HS-27A (cell line): ENCODE measurements at places on chromosomes 13 and 19.

DNA sequence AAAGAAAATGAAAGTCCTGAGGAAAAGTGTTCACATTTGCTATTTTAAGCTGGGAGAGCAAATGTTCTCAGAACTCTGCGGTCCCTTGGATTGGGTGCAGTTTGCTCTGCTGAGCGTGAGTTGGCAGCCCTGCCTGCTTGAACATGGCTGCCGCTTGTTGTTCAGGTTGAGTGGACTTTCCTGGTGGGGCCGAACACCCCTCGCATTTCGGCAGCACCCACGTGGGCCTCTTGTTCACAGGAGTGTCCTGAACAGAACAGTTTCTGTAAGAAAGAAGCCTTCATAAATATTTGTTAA lies 10.8 kb upstream of the RNF113B start:
- no peak for DNase-seq

GRCh38 chr19:47848823-47849473 lies 10.1 kb upstream of the TPRX2 start:
- DNase-seq = no peak

GRCh38 chr19:17737690-17738153 lies 13.6 kb upstream of the FCHO1 start:
- DNase-seq = no peak

DNA sequence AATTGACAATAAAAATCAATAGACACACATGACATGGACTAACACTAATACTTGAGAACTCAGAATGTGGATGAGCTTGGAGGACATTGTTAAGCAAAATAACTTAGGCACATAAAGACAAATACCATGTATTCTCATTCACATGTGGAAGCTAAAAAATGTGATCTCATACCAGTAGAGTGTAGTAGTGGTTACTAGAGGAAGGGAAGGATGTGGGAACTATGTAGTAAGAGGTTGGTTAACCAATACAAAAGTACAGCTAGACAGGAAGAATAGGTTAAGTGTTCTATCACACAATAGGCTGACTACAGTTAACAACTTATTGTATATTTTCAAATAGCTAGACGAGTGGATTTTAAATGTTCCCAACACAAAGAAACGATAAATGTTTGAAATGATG lies 415.8 kb upstream of the KLF12 start:
- no peak for DNase-seq

- no peak for DNase-seq
Observed at GRCh38 chr13:100112186-100112838, 23.4 kb downstream of the PCCA start.

DNA sequence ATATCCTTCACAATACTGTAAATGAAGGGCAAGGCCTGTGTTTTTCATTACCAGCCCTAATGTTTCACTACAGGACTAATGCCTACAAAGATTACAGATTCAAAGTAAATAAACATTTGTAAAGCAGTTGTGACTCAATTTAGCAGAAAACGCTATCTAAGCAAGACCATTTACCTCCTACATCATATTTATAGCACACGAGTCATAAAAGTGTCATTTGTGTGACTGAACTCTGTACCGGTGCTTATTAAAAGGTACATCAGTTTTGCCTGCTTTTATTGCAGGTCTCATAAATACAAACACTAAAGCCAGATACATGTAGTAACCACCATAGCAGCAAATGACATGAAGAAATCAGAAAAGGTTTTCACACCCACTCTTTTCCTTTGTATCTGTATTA lies 61.5 kb upstream of the SLC15A1 start:
- DNase-seq = no peak

- DNase-seq = no peak
Observed at GRCh38 chr13:94959626-94960025, 247.3 kb upstream of the SOX21 start.

GRCh38 chr13:49071341-49071937 lies 95.7 kb downstream of the FNDC3A start:
- DNase-seq = no peak

DNA sequence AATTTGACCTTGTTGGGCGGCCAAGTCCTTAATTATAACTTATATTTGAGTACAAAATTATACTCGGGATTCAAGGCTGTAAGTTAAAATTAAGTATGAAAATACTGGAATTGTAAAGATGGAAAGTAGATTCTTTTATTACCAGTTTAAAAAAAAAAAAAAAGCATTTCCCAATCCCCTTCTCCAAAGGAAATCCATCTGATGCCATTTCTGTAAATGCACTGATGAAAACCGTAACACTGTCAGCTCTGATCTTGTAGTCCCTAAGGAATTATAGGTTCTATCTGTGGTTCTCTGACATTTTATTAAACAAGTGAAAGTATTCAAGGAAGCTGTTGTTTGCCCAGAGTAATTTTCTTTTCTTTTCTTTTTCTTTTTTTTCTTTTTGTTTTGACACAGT lies 41.6 kb upstream of the HNRNPA1L2 start:
- no peak for DNase-seq

DNA sequence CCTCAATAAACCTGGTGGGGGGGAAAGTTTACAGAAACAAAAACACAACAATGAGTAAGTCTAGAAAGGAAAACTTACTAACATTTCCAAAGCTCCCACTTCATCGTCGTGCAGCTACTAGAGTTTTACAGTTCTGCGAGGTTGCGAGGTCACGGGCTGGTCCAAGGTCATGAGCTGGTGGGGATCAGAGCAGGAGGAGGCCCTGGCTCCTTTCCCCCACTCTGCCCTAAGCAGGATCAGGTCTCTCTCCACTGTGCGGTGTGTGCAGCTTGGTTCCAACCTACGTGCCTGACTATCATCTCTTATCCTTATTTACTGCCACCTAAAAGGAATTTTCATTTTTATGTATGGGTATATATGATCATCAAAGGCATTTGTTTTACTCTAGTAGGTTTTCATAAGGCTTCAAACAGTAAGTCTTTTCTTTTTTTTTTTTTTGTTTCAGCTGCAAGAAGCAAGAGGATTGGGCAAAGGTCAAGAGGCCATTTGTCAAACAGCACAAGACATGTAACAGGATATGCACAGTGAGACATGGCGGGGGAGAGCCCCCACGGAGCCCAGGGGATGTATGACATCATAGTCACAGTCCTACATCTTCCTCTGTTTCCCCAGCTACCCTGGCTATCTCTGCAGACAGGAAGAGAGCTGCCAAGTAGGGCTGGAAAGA lies 76.6 kb upstream of the POMP start:
- no peak for DNase-seq

DNA sequence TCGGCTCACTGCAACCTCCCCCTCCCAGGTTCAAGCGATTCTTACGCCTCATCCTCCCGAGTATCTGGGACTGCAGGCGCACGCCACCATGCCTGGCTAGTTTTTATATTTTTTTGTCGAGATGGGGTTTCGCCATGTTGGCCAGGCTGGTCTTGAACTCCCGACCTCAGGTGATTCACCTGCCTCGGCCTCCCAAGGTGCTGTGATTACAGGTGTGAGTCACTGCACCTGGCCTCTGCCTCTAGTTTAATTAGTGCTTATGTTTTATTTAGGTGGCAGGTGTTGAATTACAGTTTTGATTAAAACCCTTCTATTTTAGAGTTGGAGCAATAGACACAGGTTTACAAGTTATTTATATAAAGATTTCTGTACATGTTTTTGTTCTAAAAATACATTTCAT lies 42.8 kb downstream of the ATP11A start:
- no peak for DNase-seq

DNA sequence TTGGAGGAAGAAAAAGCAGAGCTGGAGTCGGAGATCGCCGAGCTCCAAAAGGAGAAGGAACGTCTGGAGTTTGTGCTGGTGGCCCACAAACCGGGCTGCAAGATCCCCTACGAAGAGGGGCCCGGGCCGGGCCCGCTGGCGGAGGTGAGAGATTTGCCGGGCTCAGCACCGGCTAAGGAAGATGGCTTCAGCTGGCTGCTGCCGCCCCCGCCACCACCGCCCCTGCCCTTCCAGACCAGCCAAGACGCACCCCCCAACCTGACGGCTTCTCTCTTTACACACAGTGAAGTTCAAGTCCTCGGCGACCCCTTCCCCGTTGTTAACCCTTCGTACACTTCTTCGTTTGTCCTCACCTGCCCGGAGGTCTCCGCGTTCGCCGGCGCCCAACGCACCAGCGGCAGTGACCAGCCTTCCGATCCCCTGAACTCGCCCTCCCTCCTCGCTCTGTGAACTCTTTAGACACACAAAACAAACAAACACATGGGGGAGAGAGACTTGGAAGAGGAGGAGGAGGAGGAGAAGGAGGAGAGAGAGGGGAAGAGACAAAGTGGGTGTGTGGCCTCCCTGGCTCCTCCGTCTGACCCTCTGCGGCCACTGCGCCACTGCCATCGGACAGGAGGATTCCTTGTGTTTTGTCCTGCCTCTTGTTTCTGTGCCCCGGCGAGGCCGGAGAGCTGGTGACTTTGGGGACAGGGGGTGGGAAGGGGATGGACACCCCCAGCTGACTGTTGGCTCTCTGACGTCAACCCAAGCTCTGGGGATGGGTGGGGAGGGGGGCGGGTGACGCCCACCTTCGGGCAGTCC lies 5.0 kb downstream of the FOSB start:
- no peak for DNase-seq

DNA sequence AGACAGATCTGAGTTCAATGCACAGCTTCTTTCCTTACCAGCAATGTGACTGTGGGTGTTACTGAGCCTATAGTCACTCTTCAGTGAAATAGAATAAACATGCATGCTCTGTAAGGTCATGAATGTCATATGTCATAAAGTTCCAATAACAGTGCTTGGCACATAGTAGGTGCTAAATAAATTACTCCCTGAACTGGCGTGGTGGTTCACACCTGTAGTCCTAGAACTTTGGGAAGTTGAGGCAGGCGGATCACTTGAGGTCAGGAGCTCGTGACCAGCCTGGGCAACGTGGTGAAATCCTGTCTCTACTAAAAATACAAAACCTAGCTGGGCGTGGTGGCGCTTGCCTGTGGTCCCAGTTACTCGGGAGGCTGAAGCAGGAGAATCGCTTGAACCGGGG lies 13.2 kb downstream of the WBP4 start:
- DNase-seq = no peak

DNA sequence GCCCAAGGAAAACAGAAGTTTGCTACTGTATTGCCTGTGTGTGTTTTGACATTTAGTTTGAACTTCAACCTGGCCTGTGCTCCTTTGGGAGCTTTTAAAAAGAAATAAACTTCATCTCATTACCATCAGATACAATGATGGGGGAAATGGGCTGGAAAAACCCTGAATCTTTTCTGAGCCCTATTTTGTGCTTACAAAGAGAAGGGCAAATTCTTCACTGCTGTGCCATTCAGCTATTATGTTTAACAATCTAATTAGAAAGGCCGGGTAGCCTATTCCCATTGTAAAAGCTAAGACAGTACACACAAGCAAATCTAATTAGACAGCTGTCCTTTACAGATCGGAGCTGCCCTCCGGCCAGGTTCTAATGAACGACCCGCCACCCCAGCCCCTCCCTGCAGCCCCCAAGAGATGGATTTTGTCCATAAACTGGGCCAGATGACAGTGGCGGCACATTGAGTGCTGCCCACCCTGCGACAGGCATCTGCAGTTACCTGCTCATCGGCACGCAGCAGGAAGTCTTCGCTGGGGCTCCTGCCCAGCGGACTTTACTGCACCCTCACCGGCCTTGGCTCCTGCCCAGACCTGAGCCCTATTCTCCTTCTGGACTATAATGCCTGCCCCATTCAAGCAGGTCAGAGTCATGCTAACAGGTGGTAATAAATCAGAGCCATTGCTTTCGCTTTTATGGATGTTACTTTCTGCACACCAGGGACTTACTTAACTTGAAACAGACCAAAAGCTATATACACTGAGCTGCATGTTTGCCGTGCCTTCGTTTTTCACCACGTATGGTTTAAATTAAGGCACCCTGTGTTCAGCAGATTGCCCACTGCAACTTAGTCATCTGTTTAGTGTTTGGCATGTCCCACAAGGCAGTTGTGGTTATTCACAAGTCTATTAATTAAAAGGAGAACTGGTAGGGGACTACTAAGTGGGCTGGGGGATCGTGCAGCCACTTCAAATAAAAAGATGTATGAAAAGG lies 549.6 kb downstream of the FGF9 start:
- no peak for DNase-seq

- DNase-seq = no peak
Observed at GRCh38 chr19:46839752-46840497, 10.7 kb downstream of the AP2S1 start.

DNA sequence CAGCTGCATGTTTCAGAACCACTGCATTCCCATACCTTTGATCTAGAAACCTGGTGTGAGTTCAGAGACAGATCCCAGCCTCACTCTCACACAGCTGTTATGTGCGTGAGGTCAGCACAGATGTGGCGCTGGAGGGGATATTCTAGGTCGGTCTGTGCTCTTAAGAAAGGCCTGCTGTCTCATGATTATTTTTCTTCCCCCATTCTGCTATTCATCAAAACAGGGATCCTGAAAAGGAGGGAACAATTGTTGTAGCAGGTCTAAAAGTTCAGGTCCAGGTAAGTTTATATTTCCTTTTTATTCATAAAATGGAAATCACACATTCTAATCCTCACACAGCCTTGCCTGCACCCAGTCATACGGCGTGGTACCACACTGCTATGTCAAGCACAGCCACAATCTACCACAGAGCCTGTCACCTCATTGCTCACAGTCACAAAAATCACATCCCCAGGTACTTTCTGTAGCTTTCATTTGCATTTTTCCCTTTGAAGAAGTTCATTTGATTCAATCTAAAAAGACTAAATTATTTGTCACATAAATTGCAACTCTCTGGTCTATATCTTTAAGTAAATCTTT lies 867 bp downstream of the ZNF546 start:
- DNase-seq = no peak

- DNase-seq = no peak
Observed at GRCh38 chr13:101398191-101398590, 18.1 kb downstream of the NALCN start.

DNA sequence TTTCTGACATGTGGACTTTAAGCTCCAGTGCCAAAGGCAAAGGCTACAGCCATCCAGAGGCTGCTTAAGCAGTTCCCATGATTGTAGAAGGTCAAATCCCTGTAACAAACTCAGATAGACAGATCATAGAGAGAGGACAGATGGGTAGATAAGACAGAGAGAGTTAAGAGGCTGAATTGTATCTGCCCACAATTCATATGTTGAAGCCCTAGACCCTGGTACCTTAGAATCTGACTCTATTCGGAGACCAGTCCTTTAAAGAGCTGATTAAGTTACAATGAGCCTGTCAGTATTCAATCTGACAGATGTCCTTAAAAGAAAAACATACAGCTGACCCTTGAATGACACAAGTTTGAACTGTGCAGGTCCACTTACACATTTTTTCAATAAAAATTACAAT lies 115.2 kb downstream of the RAP2A start:
- no peak for DNase-seq

DNA sequence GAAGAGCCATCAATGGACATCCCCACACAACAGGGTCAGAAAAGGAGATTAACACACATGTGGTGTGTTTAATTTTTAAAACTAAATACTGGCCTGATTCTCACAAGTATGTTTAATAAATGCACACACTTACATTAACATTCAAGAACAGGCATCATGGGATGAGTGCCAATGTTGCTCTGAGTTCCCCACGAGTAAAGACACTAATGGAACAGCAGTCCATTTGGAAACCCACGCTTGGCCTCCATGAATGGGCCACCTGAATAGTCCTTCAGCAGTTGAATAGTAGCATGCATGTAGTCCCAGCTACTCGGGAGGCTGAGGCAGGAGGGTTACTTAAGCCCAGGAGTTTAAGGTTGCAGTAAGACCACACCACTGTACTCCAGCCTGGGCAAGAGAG lies 195.2 kb upstream of the IPO5 start:
- DNase-seq = no peak

- no peak for DNase-seq
Observed at GRCh38 chr19:43541920-43542650, 9.1 kb downstream of the ZNF575 start.
